ENCODE measurements at places on chromosomes 1 and 21.

GRCh38 chr21:26850116-26850643 is 5.0 kb upstream of the ADAMTS1 start:
- DNase-seq, result no peak

DNA sequence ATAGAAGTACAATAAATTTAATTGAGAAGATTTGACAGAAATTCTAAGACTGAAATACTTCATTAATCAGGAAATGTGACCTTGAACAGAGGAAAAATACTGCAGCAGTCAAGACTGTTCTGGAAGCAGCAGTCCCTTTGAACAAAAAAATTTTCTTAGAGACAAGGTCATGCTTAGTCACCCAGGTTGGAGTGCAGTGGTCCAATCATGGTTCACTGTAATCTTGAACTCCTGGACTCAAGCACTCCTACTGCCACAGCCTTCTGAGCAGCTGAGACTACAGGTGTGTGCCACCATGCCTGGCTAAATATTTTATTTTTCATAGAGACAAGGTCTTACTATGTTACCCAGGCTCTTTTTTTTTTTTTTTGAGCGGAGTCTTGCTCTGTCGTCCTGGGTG is 1.9 kb upstream of the CCDC30 start:
- DNase-seq, result no peak

GRCh38 chr1:156599811-156600210 is 1.5 kb downstream of the GPATCH4 start:
- DNase-seq, result no peak

DNA sequence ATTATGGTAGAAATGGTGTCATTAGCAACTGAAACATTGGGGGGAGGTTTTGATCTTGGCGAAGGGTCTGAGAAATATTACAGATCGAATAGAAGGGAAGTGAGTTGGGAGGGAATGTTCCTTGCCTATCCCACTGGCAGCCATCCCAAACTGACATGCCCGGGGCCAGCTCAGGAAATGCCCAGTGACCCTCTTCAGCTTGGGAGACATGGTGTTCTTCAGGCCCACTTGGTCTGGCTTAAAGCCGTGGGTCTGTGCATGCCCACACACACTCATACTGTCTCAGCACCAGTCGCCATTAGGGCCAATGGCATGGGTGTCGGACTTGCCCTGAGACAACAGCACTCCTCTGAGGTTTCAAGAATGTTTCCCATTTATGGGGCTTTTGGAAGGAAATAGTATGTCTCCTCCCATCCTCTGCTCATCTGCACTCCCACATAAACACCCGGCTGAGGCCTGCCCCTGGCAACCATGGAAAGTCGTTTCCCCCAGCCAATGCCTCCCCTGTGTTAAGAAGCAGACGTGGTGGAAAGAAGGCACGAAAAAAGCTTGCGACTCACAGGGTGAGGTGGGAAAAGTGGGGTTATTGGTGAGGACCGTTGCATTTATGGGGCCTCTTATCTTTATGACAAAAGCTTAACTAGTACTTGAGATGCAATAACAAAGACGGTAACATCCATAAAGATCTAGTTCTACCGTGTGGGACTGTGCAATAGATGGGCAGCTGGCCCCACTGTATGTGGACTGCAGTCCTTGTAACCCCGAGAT is 2.0 kb downstream of the RNF186 start:
- DNase-seq, result no peak
